SW 1271 (cell line): ENCODE measurements at places on chromosomes 12 and 14.

DNA sequence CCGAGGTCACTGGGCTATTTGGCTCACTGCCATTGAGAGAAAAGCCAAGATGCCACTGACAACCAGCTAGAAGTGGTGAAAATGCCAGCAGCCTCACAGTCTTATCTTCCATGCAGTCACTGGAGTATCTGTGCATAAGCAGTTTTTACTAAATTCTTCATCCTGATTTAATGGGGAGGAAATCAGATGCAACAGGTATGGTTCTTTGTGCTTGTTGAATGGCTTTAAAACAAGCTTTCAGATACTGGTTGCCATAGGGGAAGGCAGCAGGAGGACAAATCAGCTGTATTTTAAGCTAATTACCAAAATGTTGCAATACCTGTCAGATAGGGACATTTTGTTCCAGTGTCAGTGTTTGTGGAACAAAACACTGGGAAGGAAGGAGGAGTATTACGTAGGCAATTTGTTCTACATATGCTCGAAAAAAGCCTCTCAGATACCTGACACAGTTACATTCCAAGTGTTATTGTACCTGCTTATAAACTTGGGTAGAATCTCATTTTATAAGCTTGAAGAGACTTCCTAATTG is 54.1 kb upstream of the ARHGAP5 start:
- DNase-seq = no peak

DNA sequence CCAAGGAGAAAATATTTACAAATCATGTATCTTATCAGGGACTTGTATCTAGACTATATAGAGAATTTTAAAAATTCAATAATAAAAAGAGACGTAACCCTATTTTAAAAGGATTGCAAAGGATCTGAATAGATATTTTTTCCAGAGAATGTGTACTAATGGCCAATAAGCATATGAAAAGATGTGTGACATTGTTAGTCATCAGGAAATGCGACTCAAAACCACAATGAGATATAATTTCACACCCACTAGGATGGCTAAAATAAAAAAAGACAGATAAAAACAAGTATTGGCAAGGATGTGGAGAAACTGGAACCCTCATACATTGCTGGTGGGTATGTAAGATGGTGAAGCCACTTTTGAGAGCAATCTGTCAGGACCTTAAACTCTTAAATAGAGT is 141.9 kb upstream of the BMP4 start:
- no peak for DNase-seq

GRCh38 chr12:28217805-28218204 is 27.5 kb downstream of the CCDC91 start:
- DNase-seq = no peak

DNA sequence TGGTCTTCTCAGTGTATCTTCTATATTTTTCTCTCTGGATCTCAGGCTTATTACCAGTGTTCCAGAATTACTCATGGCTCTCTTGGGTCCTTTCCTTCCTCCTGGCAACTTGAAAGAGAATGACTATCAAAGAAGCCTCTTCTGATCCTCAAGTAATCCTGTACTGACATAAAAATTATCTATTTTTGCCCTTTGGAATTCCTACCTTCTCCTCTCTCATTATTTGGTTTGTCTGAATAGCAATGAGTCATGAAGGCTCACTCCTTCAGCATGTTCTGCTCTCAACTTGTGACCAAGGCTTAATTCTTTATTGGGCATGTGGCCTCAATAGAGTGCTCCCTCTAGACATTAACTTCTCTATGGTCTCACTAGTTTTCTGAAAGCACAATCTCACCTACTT is 553.6 kb upstream of the ATP2B1 start:
- DNase-seq = no peak

- DNase-seq = no peak
Measured at GRCh38 chr14:88380405-88380804, 5.1 kb upstream of the SPATA7 start.

DNA sequence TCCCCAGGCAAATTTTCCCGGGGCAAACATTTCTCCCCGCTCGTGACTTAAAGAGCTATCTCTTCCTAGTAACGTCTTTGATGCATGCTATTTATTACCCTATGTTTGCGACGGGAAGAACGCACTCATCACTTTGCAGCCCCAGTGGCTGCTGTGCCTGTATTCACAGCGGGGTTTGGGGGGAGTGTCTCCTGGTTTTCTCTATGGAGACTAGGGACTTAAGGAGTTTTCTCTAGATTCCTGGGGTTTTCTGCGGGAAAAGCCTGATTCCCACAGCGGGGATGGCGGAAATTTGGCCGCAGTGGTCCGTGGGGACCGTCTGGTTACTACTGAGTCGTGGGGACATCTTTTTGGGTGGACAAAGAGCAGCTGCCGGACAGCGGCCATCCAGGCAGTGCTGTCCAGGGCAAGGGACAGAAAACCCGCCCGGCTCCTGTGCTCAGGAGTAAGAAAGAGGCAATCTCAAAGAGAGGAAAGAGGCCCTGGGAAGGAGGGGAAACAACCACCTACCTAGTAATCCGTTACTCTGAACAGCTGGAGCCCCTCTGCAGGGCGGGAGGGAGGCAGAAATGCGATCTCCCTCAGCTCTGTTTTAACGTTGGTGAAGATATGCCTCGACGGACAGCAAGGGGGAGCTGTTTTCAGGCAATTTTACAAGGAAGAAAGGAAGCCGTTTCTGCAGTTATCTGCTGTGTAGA is 771 bp upstream of the AVPR1A start:
- no peak for DNase-seq

GRCh38 chr12:7806863-7807487 is 17.8 kb downstream of the NANOG start:
- peak; percentile 43 for DNase-seq

- DNase-seq = no peak
Measured at GRCh38 chr12:84601483-84601882, 311.1 kb downstream of the SLC6A15 start.

- no peak for DNase-seq
Measured at GRCh38 chr12:59904874-59905521, 309.2 kb downstream of the SLC16A7 start.

DNA sequence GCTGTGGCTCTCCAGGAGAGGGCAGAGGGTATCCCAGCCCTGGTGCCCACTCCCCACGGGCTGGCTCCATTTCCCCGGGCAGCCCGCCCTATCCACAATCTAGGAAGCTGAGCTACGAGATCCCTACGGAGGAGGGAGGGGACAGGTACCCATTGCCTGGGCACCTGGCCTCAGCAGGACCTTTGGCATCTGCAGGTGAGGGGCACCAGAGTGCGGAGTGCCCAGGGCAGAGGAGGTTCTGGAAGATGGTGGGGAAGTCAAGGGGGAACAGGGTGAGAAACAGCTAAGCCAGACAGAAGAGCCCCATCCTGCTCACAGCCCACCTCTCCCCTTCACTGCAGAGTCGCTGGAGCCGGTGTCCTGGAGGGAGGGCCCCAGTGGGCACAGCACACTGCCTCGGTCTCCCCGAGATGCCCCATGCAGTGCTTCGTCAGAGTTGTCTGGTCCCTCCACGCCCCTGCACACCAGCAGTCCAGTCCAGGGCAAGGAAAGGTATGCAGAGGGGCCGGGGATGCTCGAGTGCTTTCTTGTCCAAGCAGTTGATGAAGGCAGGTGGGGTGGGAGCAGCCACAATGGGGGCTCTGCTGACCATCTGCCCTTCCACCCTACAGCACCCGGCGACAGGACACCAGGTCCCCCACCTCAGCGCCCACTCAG is 10.3 kb downstream of the TNS2 start:
- no peak for DNase-seq

DNA sequence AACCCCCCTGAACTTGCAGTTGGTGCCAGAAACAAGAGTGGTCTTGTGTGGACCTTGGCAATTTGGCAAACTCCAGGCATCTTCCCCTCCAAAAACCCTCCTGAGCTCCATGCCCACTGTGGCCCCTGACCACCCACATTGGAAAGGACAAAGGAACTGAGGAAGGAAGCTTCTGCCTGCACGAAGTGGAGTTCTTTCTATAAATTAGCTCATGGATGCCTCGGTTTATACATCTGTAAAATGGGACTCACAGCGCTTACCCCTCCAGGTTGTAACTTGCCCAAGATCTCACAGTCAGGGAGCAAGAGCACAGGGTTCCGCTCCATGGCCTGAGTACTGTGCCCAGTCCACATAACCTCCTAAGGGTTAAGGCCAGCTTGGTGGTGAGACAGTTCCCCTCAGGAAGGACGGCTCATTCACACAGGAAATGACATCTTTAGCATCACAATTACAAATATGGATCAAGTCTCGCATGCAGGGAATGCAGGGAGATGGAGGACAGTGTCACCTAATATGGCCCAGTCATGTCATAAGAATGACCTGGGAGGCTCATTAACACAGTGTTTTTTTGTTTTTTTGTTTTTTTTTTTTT is 66.6 kb downstream of the CLMN start:
- DNase-seq = no peak

DNA sequence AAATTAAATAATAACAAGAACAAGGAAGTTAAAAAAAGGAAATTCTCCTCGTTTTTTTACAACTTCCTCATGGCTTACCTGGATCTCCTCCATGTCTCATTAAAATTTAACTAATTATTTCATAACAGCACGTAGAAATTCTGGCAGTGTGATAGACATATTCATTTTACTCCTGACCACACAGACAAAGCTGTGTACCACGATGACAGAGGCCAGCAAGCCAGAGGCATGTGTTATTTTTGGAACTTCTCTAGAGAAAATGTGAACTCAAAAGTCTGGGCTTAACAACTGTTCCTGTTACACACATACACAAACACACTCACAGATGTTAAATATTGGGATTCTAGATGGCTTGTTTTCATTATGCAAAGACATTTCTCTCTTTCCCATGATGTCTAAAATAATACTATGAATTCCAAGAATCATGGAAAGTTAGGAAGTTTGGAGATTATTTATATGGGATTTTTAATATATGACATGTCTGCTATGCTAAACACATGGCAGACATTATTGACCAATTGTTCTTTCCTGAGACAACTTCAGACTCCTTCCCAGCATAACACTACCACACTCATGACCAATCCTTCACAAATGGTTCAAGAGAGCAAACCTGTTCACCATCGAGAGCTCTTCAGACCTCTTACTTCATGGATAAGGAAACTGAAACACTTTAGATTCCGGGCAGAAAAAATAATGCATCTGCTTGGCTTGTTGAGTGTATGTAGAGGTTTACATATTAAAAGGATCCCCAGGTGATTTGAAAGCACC is 158.7 kb downstream of the DACT1 start:
- no peak for DNase-seq

DNA sequence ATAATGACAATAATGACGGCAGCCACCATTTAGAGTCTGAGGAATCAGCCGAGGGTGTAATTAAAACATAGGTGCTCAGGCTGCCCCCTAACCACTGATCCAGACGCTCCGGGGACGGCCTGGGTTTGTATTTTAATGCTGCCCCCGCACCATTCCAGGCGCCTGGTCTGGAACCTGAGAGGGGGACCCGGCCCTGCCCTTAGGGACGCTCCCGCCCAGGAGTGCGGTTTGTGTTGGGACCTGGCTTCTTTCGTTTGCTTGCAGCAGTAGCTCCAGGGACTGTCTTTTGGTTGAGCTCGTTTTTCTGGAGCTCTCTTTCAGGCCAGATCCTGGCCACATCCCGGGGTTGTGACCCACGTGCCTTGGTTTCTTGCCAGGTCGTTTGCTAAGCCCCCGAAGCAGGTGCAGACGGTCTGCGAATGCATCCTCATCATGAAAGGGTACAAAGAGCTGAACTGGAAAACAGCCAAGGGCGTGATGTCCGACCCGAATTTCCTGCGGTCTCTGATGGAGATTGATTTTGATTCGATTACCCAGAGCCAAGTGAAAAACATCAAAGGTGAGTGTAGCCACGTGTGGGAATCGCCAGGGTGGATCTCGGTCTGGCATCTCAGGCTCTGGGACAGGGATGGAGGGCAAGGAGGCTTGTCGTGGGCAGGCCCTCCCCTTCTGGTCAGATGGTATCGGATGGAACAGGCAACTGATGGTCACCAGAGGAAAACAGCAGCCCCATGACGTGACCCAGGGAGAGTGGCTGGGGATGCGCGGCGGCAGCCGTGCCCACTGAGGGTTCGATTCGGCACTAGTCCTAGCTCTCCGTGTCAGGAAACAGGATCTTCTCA is 63.5 kb downstream of the CCDC92 start:
- no peak for DNase-seq

DNA sequence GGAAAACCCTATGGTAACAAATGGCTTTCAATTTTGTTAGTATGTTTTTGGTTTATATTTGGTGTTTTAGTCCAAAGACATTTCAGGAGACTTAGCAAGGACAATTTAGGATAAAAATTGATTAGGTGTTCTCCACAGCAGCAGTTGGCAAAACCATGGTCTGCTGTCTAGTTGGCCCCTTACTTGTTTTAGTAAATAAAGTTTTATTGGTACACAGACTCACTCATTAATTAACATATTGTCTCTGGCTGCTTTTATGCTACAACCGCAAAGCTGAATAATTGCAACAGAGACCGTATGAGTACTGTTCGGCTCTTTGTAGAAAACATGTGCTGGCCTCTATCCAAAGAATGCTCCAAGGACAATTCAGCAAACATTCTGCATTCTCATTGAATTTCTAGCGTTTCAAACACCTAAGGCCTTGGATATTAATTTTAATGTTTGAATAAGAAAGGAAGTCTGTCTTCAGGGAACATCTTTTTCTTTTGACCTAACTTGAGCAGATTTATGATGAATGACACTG is 77.7 kb downstream of the CCDC92 start:
- DNase-seq = no peak

- DNase-seq = no peak
Measured at GRCh38 chr14:100729982-100730381, 3.3 kb downstream of the DLK1 start.

DNA sequence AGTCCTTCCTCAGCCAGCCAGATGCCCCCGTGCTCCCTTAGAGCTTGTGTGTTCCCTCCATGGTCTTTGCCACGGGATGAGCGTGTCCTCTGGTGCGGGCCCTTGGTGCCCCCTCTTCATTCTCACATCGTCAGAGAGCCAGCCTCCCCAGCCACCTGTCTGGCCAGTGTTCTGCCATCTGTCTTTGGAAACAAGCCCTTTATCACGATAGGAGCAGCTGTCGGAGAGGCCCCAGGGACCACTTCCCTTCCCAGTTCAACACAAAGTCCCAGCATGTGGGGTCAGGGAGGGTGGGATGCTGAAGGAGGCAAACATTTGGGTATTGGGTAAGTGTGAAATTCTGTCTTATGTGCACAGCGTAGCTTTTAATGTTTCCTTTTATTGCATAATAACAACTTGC is 44.5 kb downstream of the DYNC1H1 start:
- DNase-seq = no peak

DNA sequence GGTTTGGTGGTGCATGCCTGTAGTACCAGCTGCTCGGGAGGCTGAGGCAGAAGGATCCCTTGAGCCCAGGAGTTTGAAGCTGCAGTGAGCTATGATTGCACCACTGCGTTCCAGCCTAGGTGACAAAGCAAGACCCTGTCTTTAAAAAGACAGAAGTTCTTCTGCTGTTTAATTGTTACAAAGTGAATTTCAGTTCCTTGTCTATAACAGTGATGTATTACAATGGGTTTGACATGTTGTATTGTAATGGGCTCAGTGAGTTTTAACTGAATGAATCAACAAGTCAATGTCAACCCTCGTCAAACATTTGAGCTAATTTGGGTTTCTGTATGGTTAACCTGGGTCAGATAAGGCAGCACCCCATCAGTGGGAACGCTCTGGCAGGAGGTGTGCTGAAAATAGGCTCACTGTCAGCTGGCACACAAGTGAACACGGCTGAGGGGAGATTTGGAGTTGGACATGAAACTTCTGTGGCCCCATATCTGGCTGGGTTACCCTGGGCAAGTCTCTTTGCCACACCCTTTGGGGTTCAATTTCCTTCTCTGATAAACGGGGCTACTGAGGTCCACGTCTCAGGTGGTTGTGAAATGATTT is 14.0 kb upstream of the TRPV4 start:
- no peak for DNase-seq

GRCh38 chr14:55065411-55065810 is 14.0 kb downstream of the MAPK1IP1L start:
- DNase-seq = no peak

- DNase-seq = no peak
Measured at GRCh38 chr14:104461676-104462449, 117.7 kb upstream of the C14orf180 start.
